ENCODE measurements at places on chromosomes 1 and 21.

DNA sequence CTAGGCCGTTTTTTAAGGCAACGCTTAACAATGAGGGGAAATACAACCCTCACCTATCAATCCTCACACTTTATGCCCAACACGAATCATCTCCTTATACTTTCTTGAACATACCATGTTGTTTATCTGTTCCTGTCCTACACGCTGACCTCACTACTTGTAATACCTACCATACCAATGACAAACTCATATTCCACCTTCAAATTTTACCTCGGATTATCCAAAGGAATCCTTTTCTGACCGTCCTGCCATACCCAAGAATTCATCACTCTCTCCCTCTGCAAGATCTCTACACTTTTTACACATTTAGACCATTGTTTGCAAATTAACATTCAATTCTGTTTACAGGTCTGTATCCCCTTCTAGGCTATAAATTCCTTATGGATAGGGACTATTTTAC is 64.4 kb upstream of the GUCA2A start:
- no peak for DNase-seq

DNA sequence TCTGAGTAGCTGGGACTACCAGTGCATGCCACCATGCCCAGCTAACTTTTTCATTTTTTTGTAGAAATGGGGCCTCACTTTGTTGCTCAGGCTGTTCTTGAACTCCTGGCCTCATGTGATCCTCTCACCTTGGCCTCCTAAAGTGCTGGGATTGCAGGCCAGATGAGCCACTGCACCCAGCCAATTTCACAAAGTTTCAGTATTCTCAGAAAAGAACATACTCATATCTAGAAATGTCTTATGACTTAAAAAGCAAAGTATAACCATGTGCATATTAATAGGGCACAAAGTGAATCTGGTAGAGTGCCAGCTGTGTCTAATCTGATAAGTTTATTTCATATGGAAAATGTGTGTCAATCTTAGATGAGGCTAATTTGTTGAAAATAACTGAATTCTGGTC is 87.5 kb upstream of the CACYBP start:
- no peak for DNase-seq

- peak; percentile 19 for DNase-seq
Measured at GRCh38 chr1:176843352-176844297, 320.9 kb downstream of the ASTN1 start.

DNA sequence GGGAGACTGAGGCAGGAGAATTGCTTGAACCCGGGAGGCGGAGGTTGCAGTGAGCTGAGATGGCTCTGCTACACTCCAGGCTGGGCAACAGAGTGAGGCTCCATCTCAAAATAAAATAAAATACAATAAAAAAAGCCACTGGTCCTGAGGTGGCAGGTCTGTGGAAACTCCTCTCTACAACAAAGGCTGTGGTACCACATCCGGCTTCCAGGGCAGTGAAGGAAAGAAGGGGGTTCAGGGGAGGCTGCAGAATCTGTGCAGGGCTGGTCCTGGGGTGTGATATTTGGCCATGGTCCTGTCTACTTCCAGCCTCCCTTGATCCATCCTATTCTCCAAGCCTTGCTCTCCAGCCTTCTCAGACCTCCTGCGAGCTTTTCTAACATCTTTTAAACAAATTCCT is 731 bp upstream of the ZNF683 start:
- DNase-seq: no peak

GRCh38 chr1:240803151-240803550 is 191.2 kb upstream of the GREM2 start:
- DNase-seq: no peak

DNA sequence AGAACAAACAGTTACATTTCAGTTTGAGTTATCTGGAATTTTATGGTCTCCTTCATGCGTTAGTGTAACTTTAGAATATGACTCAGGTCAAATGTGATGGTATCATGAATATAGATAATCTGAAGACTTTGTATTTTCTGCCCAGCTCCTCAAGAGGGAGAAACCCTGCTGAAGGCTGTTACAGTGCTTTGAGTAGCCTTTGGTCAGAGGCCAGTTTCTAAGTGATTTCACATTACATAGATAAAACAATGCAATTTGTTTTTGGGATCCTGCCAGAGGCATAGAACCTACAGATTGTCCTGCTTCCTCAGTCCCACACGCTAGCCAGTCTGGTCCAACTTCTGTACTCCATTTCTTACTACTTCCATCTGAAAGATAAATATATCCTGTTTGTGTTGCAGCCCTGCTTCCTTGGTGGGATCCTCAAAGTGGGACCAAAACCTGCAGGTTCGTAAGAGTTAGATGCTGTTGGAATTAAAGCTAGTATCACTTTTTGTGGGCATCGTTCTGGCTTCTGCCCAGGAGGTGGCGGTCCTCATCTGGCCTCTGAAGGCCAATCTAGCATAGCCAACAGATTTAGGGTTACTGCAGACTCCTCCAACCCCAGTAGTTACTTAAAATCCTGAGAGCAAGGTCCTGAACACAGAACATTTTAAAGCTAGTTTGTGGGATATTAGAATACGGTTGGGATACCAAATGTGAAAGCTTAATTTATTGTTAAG is 645.8 kb upstream of the USP24 start:
- DNase-seq: no peak

- no peak for DNase-seq
Measured at GRCh38 chr1:115466433-115466832, 128.4 kb upstream of the NGF start.

DNA sequence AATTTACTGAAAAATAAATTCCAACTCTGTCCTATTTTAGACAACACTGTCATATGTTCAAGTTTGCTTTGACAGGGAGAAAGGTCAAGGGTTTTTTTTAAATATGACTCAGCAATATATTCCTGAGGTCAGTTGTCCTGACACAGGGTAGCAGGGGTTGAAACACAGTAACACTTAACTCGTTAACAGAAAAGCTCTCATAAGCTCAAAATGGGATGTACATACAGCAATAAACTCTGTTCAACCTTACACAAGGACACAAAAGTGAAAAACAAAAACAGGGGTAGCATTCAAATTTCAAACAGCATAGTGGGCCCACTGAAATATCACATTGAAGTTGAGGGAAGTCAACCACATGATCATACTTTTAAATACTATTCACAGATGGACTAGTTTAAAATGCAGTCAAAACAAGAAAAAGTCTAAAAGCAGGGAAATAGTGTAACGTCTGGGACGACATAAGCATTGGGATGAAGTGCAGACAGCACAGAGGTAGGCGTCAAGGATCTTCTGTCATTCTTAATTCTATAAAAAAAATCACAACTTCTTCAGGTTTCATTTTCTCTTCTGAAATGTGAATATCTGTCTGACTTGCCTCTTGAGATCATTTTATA is 89.9 kb downstream of the SLC44A5 start:
- DNase-seq: no peak

GRCh38 chr1:21262293-21263051 is 27.8 kb downstream of the ECE1 start:
- peak; percentile 79 for DNase-seq

GRCh38 chr1:72547412-72547811 is 265.1 kb upstream of the NEGR1 start:
- DNase-seq: no peak

DNA sequence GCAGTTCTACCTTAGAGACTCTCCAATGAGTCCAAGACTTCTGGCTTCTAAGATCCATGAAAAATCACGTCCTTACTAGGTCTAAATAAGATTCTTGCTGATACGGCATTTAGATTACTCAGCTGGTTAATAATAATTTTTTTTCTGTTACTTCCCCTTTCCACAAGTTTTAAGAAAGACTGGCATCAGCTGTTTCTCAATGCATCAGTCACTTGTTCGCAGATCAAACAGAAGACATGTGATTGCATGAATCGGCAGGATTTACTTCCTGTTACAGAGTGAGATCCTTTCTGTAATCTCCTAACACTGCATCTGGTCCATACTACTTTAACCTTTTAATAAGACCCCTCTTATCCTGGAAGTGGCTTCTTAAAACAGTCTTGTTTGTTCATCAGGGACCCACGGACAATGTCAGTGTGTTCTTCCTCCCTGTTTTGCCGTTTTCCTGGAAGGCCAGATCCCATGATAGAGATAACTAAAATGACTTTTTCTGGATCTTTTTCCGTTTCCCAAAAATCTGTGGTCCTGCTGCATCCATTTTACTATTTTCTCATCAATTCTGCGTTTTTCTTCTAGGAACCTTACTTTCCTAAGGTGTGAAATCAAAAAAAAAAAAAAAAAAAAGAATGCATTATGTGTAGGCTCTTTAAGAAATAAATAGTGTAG is 6.1 kb downstream of the NPL start:
- DNase-seq: no peak

- DNase-seq: no peak
Measured at GRCh38 chr1:191592039-191592438, 566.2 kb upstream of the RGS18 start.

DNA sequence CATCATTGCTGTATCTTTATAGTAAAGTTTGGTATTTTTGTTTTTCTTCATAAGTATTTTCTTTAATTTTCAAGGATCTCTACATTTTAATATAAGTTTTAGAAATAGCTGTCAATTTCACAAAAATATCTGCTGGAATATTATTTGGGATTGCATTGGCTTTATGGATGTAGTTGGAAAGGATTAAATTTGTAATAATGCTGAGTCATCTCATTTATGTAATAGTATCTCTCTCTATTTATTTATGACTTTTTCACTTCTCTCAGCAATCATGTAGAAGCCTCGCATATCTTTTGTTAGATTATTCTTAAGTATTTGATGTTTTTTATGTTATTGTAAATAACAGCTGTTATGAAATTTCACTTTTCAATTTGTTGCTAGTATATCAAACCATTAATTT is 223.1 kb upstream of the POGK start:
- no peak for DNase-seq

DNA sequence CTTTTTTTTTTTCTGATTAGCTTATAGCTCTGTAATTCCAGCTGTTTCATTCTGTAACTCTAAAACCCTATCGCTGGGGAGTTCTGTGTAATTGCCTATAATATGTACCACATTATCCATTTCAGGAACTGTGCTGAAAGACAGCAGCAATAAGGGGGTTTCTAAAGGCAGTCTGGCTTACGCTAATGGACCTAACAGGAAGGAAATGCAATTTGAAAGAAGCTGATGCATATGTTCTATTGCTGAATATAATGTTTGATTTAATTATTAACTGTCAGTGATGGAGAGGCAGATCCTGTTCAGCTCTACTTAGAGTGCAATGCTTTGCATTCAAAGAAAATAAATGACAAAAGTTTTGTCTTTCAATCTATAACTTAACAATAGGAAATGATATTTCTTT is 209.4 kb upstream of the SNX7 start:
- DNase-seq: no peak

DNA sequence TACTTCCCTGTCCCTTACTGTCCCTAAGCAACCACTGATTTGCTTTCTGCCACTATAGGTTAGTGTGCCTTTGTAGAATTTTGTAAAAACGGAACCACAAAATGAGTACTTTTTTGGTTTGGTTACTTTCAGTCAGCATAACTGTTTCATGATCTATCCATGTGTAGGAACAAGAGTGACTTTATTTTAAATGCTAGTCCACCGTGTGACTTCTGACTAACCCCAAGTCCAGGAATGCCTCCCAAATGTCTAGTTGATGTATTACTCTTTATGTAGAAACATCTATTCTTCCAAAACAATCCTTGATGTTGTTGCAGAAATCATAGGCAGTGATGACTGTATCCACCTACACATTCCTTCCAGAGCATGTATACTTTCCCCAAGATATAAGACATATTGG is 21.3 kb downstream of the ATPAF1 start:
- no peak for DNase-seq

GRCh38 chr1:212203630-212204029 is 81.6 kb upstream of the PPP2R5A start:
- no peak for DNase-seq

DNA sequence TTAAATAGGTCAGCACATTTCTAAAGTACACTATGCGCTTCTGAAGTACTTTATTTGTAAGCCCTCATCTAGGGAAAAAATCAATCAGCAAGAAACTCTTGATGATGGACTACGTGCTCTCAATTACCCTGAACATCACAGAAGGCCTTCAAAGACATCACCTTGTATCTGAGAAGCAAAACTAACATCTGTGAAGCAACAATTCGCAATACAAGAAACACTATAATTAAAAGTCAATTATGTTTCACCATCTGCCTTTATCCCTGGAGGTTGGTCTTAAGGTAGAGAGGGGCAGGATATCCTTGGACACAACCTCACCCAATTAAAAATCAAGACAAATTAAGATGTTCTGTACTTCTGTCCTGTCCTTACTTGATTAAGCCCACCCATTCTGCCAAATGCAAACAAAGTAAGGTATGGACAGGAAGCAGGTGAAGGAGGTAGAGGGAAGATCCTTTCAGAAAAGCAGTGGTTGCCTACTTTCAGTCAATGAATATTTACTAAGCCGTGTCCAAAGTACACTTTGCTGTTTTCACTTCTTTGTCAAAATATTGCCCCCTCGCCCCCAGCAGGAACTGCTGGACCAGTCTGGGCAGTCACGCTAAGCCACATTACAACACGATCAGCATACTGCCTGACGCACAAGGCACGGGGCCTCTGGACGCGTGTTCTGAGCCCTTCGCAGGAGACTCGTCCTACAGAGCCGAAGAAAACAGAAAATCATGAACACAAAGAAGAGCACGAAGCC is 887 bp downstream of the SLC19A2 start:
- peak; percentile 50 for DNase-seq

DNA sequence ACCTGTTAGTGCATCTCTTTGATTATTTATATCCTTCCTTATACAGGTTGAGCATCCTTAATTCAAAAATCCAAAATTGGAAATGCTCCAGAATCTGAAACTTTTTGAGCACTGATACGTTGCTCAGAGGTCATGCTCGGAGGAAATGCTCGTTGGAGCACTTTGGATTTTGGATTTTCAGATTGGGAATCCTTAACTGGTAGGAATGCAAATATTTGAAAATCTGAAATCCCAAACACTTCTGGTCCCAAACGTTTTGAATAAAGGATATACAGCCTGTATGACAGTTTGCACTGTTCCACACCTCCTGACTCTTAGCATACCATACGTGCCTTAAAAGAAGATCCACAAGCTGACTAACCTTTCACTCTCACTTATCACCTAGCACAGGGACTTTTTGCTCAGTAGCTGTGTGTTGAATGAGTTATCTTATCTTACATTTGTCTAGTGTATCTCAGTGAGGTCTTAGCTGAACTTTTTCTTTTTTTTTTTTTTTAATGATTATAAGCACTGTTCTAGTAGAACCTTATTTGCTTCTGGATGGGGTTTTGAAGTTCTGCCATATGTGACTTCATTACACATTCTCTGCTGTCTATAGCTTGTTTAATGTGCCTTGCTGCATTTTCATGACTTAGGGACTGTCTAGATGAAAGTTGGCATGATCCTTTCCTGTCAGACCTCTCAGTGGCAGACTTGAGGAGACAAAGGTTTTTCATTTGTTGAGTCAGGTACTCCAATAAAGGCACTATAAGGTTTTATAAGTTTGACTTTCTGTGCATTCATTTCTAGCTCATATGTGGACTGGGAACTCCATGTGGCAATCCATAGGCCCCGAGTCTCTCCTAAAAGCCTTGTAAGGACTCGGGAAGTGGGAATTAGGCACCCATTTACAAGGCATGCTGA is 21.6 kb downstream of the PTGFRN start:
- DNase-seq: no peak

GRCh38 chr1:224791362-224791941 is 138.0 kb upstream of the DNAH14 start:
- no peak for DNase-seq

All from heart right ventricle (tissue), 16 donors.